Activated naive CD4-positive, alpha-beta T cell (primary cell): ENCODE measurements at places on chromosomes 1 and 21.

- DNase-seq = no peak
Measured at GRCh38 chr1:47679301-47679791, 241.5 kb downstream of the FOXD2 start.

DNA sequence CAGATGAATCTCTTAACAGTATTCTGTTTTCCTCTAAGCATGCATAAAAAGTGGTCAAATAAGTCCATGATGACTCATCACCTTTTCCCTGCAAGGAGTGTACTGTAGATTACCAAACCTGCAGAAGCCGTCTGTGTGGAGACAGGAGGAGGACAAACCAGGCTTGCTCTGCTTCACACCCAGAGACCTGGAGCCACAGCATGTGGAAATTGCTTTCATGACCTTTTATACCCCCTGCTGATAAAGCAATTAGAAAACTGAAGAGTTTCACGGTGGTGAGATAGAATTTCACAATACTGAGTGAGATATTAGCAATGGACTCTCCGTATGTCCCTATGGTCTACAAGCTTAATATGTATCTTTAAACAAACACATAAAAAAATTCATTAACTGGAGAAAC lies 9.4 kb downstream of the CORT start:
- no peak for DNase-seq

DNA sequence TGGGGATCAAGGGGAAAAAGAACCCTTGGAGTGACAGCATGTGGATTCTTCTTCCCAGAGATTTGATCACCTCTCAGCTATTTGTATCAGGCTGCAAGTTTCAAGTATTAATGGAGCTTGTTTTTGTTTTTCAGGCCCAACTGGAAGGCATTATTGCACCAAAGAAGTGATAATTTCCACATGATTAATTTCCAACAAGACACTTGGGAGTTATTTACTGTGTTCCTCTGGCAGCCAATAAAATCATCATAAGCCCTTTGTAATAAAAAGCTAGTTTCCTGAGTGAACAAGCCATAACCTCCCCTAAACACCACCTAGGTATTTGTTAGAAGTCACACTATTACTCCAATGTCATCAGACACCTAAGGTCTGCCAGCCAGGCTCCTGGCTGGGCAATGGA lies 8.2 kb downstream of the DNALI1 start:
- DNase-seq = no peak

GRCh38 chr21:42094811-42095210 lies 23.7 kb downstream of the UMODL1 start:
- no peak for DNase-seq

DNA sequence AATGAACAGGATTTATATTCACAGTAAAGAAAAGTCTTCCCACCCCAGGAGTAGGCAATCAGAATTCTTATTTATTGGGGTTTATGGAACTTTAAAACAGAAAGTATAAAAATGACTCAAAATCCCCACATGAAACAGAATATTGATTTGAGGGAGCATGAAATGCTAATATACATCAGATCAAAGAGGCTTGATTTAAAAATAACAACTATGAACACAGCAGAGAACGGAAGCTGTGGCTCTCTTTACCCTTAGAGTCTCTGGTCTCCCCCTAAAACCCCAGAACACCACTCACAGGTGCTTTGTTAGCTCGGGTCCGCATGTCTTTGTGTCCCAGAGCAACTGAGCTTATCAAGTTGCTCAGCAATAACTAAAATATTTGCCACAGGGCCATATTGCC lies 31.2 kb upstream of the FASLG start:
- DNase-seq = no peak

DNA sequence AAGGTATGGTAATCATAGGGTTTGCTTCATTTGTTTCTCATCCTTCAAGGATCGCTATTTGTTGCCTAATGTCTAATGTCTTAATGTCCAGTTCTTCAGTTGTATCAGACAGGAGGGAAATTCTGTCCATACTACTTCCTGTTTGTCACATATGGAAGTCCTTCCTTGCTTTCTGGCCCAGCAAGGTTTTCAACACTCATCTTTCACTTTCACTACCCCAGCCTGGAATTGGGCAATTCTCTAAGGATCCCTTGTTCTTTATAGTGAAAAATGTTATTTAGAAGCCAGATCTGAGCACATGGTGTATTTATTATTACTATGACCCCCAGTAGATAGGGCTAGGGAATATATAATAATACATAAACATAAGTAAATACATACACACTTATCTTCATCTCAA lies 50.6 kb upstream of the SLC35A3 start:
- no peak for DNase-seq

- no peak for DNase-seq
Measured at GRCh38 chr1:86202552-86203340, 46.2 kb upstream of the COL24A1 start.

- DNase-seq = no peak
Measured at GRCh38 chr1:64295561-64295960, 92.1 kb downstream of the UBE2U start.

- DNase-seq = no peak
Measured at GRCh38 chr1:214678386-214678785, 75.4 kb downstream of the CENPF start.

GRCh38 chr1:198620951-198621824 lies 17.7 kb upstream of the PTPRC start:
- peak; percentile 58 for DNase-seq
